ENCODE measurements at places on chromosomes 7 and 10.

DNA sequence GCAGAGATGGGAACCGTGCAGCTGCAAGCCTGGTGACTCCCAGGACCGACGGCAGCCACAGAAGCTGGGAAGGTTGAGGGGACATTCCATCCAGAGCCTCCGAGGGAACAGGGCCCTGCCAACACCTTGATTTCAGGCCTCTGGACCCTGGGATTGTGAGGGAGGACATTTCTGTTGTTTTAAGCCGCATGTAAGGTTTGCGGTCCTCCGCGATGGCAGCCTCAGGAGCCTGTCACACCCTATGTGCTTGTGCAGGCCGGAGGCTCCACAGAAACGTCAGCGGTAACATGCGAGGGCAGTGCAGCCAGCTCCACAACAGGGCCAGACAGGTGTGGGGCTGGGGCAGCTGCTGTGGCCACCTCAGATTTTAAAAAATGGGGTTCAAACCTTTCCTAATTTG is 144.7 kb upstream of the SHH start:
- DNase-seq: no peak

GRCh38 chr7:125599387-125599786 is 669.8 kb upstream of the POT1 start:
- DNase-seq: no peak

DNA sequence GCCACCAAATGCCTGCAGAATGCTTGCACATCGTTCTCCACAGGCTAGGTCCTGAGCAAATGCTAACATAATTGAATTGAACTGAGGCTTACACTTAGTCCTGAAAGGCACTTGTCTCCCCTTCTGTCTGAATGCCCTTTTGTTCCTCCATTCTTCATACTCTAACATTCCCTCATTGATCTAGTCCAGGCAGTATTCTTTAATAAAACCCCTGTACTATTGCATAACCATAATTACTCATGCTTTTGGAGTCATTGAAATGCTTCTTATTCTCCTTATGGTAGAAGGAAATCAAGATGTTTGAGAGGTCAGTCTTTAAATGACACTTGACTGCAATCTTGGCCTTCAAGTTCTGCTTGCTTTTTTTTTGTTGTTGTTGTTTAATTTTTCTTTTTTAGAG is 7.1 kb downstream of the PI4K2A start:
- DNase-seq: no peak

DNA sequence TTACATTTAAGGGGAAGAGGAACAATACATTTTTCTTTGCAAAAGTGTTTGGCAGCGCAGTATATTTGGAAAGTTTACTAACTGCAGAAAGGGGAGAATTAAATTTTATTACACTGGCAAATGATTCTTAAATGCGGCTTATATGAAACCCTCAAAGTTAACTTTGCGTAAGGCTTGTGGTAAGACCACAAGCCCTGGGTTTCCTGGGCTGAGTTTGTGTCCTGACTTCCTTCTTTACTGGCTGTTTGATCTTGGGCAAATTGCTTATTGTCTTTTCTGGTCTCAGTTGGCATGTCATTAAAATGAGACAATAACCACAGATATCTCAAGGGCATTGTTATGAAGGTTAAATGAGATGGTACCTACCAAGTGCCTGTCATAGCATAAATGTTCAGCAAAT is 106.8 kb downstream of the GLRX3 start:
- DNase-seq: no peak

DNA sequence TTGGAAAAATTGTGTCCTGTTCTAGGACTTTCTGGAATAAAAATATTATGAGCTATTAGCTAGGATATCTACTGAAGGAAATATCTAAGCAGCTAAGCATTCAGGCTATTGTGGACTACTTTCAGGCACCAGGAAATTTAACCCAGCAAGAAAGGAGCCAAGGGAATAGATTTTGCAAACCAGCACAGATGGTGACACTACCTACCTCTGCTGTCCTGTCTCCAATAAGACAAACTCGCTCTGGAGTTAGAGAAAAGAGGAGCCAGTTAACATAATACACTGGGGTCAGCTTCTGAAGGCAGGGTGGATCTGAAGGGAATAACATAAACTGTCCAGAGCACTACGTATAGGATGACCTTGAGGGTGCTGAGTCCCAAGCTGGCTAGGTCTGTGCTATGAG is 223.7 kb upstream of the PRSS58 start:
- peak; percentile 14 for DNase-seq

DNA sequence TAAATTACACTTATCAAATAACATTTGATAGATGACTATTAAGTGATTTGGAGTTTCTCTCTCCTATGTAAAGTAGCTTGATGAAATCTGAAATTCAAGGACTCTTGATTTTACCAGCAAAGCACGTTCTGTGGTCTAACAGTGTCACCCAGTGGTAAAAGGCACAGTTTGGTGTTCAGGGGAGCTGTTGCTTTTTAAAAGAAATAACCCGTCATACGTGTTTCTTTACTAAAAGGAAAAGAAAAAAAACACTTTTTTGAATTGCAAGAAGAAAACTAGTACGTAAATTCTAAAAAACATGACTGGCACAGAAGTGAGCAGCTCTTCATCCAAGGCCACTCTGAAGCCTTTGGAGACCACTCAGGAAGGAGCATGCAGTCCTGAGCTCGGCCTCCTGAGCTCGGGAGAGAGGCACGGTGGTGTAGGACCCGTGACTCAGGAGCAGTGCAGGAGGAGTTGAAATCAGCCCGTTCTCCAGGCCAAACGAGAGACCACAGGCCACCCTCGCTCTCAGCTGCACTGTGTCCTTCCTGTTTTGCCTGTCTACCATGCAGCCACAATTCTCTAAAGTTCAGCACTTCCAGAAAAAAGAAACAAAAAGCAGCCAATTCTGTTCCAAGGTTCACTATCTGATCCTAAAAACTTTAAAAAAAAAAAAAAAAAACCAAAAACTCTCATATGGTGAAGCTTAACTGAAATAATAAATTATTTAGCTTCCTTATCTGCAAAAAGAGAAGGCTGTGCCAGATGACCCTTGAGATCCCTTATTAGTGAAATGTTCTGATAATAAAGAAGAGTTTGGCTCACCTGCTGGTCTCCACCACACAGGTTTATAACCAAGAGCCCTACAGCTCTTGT is 212.6 kb upstream of the FRMD4A start:
- no peak for DNase-seq

DNA sequence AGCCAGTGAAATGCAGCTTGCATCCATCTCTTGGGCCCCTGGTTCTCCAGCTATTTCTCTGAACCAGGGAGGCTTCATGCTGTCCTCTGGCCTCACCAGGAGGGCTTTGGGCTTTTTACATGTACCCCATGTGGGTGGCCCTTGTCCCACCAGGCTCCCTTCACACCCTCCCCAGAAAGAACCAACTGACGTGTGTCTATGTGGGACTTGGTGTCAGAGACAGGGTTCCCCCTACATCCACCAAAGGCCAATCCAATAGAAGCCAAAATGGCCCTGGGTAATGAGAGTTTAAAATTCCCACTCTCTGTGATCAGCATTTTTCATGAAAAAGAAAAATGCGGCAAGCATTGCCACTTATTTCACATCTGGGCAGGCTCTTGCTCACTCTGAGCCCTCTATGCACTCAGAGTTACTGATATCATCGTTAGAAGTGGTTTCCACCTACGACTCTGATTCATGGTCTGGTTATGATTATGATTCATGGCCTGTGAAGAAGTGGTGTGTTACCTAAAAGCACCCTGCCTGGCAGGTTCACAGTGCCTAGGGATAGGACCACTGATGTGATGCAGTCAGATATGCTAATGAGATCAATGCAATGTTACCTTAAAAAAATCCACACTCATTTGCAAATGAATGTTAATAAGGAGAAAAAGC is 133.5 kb downstream of the BUB3 start:
- no peak for DNase-seq

DNA sequence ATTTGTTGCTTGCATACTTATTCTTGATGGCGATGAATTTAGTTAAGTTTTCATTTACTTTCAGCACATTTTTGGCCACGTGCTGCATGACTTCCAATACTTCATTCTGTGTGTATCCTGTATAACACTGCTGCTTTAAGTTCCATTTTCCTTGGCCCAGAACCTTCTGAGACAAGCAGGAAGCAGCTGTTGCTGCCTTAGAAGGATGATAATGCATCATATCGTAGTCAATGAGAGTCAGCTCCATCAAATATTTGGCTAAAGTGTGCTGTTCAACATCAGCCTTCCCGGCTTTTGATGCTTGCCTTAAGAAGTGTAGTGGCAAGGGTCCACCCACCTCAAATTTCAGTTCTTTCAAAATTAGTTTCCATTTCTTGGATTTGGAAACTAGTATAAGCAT is 59.2 kb upstream of the GLCCI1 start:
- no peak for DNase-seq

GRCh38 chr10:71462062-71462935 is 65.6 kb downstream of the CDH23 start:
- DNase-seq: no peak

DNA sequence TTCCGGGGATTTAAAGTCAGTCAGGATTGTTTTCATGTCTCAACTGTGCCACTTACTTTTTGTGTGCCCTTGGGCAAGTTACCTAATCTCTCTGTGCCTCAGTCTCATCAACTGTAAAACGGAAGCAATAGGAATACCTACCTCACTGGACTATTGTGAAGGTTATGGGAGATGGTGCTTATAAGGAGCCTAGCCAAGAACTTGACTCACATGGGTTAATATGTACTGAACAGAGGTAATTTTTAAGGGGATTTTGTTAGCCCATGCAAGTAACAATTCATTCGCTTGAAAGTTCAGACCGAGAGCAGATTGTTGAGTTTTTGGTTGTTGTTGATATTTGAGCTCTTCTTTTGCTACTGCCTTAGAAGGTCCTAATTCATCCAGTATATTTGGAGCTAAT is 202.9 kb downstream of the ZNF365 start:
- no peak for DNase-seq

GRCh38 chr7:23619141-23619540 is 22.0 kb downstream of the CCDC126 start:
- no peak for DNase-seq

GRCh38 chr7:2631946-2632732 is at the start of gene TTYH3:
Gene TTYH3, plus strand, starts transcription at chr7:2631986. Its CDS starts 170 bp downstream, at chr7:2632156.
- DNase-seq: no peak

DNA sequence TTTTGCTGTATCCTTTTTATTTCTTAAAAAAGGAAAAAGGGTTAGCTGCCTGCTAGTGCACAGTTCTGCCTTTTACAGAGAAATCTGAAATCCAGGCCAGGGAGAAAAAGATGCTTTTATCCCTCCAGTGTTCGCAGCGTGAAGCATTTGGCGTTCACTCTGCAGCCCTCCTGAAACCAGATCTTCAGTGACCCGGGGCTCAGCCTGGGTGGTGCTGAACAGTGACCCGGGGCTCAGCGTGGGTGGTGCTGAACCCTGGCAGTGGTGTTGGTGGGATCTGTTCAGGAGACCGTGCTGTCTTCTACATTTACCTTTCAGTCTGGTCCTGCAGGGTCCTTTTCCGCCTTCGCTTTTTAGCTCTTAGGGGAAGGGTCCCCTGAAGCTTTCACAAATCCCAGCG is 164.7 kb upstream of the KLF6 start:
- DNase-seq: no peak

- DNase-seq: no peak
These were observed 30.0 kb upstream of the TES start for GRCh38 chr7:116180302-116180701.

GRCh38 chr10:77857272-77857671 is 69.3 kb downstream of the DLG5 start:
- DNase-seq: no peak

GRCh38 chr7:2979951-2980350 is 63.7 kb downstream of the CARD11 start:
- DNase-seq: no peak

DNA sequence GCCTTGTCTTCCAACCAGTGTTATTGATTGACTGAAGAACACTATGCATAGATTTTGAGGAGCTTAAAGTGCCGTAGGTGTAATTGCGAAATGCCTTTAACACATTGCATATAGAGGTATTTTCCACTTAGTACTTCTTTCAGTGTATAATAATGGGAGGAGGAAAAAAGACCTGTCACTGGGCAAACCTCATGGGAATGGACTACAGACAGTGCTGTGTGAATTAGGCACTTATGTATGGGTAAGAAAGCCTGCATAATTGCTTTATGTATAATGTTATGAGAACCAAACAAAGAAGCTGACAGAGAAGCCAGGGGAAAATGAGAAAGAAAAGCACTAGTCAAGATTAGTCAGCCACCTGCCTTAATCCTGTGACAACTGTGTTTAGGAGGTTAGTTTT is 12.4 kb upstream of the SCRN1 start:
- no peak for DNase-seq

GRCh38 chr10:31647861-31648260 is 280.8 kb downstream of the ARHGAP12 start:
- no peak for DNase-seq

GRCh38 chr7:100555701-100556100 is 16.7 kb downstream of the AGFG2 start:
- DNase-seq: no peak

GRCh38 chr7:21747806-21748205 is 197.9 kb downstream of the CDCA7L start:
- DNase-seq: no peak

DNA sequence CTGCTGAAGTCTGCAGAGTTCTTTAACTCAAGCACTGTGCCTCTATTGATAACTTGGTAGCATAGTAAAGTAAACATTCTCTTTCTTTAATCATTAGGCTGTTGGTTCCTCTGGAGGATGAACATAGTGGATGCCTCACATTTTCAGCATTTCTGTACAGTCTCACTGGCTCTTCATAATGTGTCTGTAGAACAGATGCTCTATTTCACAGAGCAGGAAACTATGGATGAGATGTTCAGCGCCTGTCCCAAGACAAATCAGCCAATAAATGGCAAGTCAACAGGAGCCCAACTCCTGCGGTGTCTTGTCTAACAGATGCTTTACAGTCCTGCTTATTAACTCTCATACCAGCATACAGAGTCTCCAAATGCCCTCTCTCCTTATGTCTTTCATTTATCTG is 36.5 kb downstream of the NRBF2 start:
- DNase-seq: no peak

- peak; percentile 44 for DNase-seq
These were observed 7.0 kb upstream of the RPEL1 start for GRCh38 chr10:103238506-103239252.

GRCh38 chr7:44618045-44618444 is 11.6 kb downstream of the OGDH start:
- no peak for DNase-seq

DNA sequence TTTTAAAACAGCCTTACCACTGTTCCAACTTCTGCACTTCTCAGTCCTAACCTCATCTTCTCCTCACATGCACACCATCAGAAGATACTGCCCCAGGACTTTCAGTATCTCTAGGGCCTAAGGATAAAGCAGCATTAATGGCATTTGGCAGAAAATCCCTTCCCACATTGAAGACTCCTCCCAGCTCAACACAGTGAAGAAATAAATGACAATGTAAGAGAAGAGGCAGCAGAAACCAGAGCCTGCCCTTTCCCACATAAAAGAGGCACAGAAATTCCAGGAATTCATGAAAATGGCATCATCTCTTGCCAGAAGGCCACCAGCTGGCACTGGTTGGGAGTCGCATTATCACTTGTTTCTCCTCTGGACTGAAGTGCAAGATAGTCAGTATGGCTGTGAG is 3.7 kb downstream of the GCC1 start:
- no peak for DNase-seq

- no peak for DNase-seq
These were observed 312.1 kb upstream of the MEOX2 start for GRCh38 chr7:15998617-15999016.

Measured in GM04504 (cell line).